T-cell (primary cell): ENCODE measurements at places on chromosomes 7 and 10. TPM values are rescaled to one million over a fixed set of nuclear protein-coding genes. Genes with fewer than 3 reads are reported as not detected.

GRCh38 chr7:28681693-28682310, 269.5 kb downstream of the CREB5 start:
- H3K4me1 ChIP-seq: peaks cover 4% of the 10 kb centered on the region
- DNase-seq: no peak
- no peaks in the 10 kb centered on the region for H3K36me3 ChIP-seq
- H3K27me3 ChIP-seq: no peaks in the 10 kb centered on the region
- no peak overlapping the region for H3K4me3 ChIP-seq

DNA sequence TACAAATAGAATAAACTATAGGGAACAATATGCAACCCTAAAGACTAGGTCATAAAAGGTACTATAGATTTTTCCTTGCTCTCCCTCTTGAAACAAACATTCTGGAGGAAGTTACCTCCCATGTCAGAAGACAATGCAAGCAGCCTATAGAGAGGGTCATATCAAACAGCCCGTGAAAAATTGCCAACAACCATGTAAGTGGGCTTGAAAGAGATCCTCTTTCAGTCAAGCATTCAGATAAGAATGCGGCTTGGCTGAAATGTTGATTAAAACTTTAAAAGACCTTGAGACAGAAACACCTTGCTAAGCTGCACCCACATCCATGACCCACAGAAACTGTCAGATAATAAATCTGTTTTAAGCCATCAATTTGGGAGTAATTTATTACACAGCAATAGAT, 526.6 kb upstream of the GHITM start:
- H3K4me1 ChIP-seq: no peaks in the 10 kb centered on the region
- H3K27ac ChIP-seq: no peak overlapping the region
- no peaks in the 10 kb centered on the region for H3K36me3 ChIP-seq
- H3K4me3 ChIP-seq: no peak overlapping the region

DNA sequence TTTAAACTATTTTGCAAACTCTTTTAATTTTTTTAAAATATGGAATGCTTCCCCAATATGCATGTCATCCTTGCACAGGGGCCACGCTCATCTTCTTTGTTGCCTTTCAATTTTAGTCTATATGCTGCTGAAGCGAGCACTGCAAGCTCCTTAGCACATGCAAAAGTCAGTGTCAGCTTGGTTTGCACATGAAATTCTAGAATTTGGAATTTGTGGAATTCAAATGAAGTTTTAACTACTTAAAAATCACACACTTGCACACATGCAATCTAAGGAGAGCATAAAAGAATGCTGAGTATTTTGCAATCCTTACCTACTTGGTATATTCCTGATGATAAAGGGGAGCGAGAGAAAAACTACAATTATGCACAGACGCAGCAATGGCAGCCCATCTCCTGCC, 78.3 kb upstream of the ATP6V0A4 start:
- no peak for DNase-seq
- no peak overlapping the region for H3K27ac ChIP-seq
- no peaks in the 10 kb centered on the region for H3K27me3 ChIP-seq

DNA sequence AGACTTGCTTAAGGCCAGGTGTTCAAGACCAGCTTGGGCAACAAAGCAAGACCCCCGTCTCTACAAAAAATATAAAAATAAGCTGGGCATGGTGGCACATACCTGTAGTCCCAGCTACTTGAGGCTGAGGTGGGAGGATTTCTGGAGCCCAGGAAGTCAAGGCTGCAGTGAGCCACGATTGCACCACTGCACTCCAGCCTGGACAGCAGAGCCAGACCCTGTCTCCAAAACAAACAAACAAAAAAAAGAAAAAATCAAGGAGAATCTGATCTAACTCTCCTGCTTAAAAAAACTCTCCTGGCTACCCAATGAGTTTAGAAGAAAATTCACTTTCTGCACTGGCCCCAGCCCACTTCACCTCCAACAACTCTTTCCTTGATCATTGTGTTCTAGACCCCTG, 1.9 kb upstream of the KPNA7 start:
- H3K4me1 ChIP-seq: no peaks in the 10 kb centered on the region
- H3K27me3 ChIP-seq: peaks cover 17% of the 10 kb centered on the region
- DNase-seq: no peak
- H3K27ac ChIP-seq: no peak overlapping the region

DNA sequence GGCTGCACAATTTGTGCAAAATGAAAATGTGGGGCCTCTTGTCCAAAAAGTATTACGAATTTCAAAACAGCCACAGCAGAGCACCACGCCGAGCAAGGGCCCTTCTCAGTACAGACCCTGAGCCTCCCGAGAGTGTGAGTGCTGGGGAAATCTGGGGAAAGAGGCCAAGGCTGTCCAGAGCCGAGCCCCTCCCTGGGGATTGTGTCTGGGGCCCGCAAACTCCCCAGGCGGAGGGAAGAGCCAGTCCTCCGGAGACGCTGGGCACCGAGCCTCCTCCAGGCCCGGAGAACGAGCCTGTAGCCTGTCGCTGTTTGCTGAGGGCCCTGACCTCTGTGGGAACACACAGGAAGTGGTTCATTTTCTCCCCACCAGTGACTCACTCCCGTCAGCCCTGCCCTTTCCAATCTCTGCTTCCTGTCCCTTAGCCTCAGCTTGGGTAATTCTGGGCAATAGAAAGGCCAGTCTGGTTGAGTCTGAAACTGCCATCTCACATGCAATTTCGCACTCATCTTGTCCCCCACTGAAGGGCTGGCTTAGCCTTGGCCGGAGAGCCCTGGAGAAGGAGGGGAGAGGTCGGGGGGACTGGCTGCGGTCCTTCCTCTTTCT, 19.5 kb upstream of the GNA12 start:
- H3K27me3 ChIP-seq: peaks cover 4% of the 10 kb centered on the region
- DNase-seq: peak; percentile 52
- peak overlapping the region; percentile 40 for H3K4me3 ChIP-seq

DNA sequence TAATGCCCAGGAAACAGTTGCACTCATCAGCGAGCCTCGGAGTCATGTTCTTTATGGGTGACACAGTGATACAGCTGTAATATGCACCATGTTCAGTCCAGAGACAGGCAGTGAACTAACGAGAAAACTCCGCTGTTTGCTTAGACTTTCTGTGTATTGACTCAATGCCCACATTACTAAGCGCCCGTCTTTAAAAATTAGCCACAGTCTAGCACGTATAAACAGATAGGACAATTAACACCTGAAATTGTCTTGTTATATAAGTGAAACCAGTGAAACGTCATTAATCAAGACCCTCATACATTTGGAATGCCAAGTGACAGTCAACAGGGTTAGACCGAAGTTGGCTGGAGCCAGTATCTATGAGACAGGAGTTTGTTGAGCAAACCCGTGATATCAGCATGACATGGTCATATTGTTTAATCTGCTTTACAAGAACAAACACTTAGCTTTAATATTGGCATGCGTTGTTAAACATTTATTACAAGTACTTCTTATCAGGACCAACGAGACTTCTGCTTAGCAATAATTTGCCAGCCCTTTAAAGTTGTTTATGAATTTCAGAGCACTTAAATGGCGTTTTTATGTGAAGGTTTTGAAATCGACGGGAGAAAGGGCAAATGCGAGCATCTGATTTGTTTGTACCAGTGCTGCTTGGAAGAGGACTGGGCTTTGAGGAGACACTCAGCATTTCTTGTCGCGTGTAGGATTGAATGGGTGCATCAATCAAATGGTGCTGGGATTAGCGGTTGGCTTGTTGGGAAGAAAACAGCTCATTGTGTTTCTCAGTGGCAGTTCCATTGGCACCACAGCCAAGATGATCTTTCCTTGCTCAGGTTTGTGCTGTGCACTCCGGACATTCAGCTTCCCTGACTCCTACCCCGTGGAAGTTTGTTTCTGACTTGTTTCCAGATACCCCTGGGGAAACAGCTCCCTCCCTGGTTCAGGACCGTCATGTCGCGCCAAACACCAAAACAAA, 56.3 kb downstream of the CAMK1D start:
- no peak for DNase-seq
- H3K36me3 ChIP-seq: no peaks in the 10 kb centered on the region
- no peak overlapping the region for H3K4me3 ChIP-seq
- H3K27ac ChIP-seq: no peak overlapping the region
- no peaks in the 10 kb centered on the region for H3K4me1 ChIP-seq

DNA sequence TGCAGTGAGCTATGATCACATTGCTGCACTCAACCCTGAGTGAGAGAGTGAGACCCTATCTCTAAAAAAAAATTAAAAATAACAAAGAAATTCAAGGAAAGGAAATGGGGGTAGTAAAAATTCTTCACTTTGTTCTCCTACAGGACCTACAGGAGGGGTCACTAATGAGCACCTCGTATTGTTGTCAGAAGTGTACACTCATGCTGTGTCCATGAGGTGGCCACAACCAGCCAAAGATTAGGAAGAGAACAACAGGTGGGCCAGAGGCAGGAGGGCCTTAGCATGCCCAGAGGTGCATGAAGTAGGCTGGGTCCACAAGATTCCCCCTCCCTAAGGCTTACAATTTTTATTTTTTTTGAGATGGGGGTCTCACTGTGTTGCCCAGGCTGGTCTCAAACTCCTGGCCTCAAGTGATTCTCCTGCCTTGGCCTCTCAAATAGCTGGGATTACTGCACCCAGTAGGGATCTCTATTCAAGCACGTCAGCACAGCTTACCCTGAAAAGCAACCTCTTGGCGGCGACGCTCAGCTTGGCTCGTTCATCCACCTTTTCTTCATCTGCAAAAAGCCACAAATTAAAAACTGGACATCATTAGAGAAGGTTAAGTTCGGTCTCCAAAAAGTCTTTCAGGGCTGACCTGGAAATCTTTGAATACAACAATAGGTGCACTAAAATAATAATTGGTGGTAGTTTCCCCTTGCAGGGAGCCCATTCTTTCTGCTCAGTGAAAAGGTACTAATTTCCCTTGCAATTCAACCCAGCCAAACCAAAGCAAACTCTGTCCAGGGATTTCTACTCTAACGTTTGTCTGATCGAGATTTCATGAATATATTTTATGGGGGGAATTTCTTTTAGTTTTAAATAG, 104.4 kb downstream of the SVIL start:
- no peak overlapping the region for H3K4me3 ChIP-seq
- no peak for DNase-seq
- H3K4me1 ChIP-seq: no peaks in the 10 kb centered on the region

DNA sequence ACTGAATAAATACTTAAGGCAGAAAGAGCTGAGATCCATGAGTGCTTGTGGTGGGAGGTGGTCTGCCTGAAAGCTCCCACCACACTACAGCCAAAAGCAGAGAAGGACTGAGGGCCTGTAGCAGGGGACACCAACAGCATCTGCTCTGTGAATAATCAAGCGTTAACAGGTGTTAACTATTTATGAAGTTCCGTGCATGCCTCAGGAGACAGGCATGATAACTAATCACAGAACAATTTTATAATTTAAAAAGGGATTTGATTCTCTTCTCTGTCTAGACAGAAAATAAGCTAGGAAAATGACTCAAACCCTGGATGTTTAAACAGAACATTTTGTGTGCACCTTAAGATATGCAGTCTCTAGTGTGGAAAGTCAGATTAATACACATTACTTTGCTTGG, 61.5 kb upstream of the GHITM start:
- DNase-seq: no peak
- H3K36me3 ChIP-seq: no peaks in the 10 kb centered on the region
- no peaks in the 10 kb centered on the region for H3K27me3 ChIP-seq

DNA sequence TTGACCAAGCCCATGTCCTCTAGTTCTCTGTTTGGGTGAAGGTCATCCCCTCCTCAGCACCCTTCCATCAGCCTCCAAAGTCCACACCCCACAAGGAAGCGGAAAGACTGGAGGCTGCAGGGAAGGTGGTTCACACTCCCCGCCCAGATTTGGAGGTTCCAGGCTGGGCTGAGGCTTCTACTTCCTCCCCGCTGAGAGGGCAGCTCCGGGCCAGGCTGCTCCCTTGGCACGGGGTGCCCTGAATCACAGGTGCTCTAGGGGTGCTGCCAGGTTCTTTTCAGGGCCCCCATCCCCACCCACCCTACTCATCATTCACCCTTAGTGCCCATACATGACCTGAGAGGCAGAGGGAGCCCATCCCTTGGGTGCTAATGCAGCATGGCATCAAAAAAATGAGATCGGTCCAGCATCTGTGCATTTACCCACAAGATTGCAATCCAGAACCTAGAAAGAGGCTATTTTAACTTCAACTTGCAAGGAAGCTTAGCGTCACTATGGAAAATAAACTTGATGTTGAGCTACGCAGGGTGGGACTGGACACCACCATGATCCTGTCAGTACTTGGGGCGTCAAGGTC, 47.3 kb upstream of the ZMIZ1 start:
- H3K4me1 ChIP-seq: peaks cover 8% of the 10 kb centered on the region
- DNase-seq: no peak
- H3K4me3 ChIP-seq: no peak overlapping the region
- H3K27me3 ChIP-seq: no peaks in the 10 kb centered on the region
- H3K27ac ChIP-seq: no peak overlapping the region

DNA sequence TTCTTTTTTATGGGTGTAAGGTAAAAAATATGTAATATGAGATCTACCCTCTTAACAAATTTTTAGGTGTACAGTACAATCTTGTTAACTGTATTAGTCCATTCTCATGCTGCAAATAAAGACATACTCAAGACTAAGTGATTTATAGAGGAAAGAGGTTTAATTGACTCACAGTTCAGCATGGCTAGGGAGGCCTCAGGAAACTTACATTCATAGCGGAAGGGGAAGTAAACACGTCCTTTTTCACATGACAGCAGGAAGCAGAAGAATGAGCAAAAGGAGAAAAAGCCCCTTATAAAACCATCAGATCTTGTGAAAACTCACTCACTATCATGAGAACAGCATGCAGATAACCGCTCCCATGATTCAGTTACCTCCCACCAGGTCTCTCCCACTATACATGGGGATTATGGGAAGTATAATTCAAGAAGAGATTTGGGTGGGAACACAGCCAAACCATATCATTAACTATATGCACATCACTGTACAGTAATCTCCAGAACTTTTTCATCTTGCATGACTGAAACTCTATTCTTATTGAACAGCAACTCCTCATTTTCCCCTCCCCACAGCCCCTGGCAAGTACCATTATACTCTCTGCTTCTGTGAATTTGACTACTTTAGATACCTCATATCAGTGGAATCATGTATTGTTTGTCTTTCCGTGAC, 127.4 kb downstream of the WNT2 start:
- H3K27me3 ChIP-seq: no peaks in the 10 kb centered on the region
- DNase-seq: no peak
- H3K4me1 ChIP-seq: no peaks in the 10 kb centered on the region
- H3K4me3 ChIP-seq: no peak overlapping the region

Gene NPTX2
- 0.22 TPM for total RNA-seq
